ENCODE measurements at places on chromosomes 6 and 20. TPM values are rescaled to one million over a fixed set of nuclear protein-coding genes. Genes with fewer than 3 reads are reported as not detected.

The PRRT1 gene
- 0.35 TPM for total RNA-seq

The STMN3 gene
- 49.7 TPM for total RNA-seq

The MUC22 gene
- total RNA-seq: not detected

The PKIB gene
- total RNA-seq: 0.28 TPM

The MRPS10 gene
- total RNA-seq: 28.0 TPM

The ZSCAN9 gene
- 2.4 TPM for total RNA-seq

The C6orf118 gene
- total RNA-seq: not detected

The BPIFB1 gene
- total RNA-seq: not detected

The MAFB gene
- total RNA-seq: 0.15 TPM

The CD40 gene
- 0.71 TPM for total RNA-seq

The TSBP1 gene
- total RNA-seq: not detected

The GTSF1L gene
- 0.29 TPM for total RNA-seq

The CST1 gene
- not detected for total RNA-seq

The EDN1 gene
- total RNA-seq: not detected

The TPBG gene
- total RNA-seq: not detected

The ELOVL4 gene
- total RNA-seq: 0.31 TPM

The SLC32A1 gene
- not detected for total RNA-seq

The PHACTR3 gene
- total RNA-seq: not detected

The CENPQ gene
- 12.6 TPM for total RNA-seq

The LY6G6C gene
- not detected for total RNA-seq

The RPN2 gene
- total RNA-seq: 143 TPM

The RBM24 gene
- not detected for total RNA-seq

The BANF2 gene
- not detected for total RNA-seq

The NOX3 gene
- not detected for total RNA-seq

The PRSS35 gene
- total RNA-seq: not detected

The TP53TG5 gene
- not detected for total RNA-seq

The ASIP gene
- total RNA-seq: not detected

The CLPSL1 gene
- total RNA-seq: not detected

The FAM83C gene
- not detected for total RNA-seq

The MUCL3 gene
- total RNA-seq: not detected

The GNRH2 gene
- total RNA-seq: 0.96 TPM

The OR2H1 gene
- not detected for total RNA-seq

The SIRPA gene
- not detected for total RNA-seq

The JPH2 gene
- 0.10 TPM for total RNA-seq

The TNNC2 gene
- not detected for total RNA-seq

The PTCHD4 gene
- not detected for total RNA-seq

The MEI4 gene
- total RNA-seq: not detected

The KIAA0408 gene
- 4.1 TPM for total RNA-seq

The SYCP2L gene
- total RNA-seq: not detected

The SPATA25 gene
- total RNA-seq: 2.5 TPM

The ZBP1 gene
- total RNA-seq: 10.9 TPM

The HNF4A gene
- total RNA-seq: not detected

The TRIM15 gene
- not detected for total RNA-seq

The AKAP12 gene
- total RNA-seq: 0.08 TPM

The ADAM33 gene
- total RNA-seq: not detected

The DYNLT2 gene
- total RNA-seq: 1.7 TPM

The CFAP61 gene
- not detected for total RNA-seq

The NR2E1 gene
- not detected for total RNA-seq

The POLR1C gene
- total RNA-seq: 30.0 TPM

The CGA gene
- total RNA-seq: not detected

The FILIP1 gene
- not detected for total RNA-seq

The VSTM2L gene
- total RNA-seq: not detected

The NAPB gene
- 18.9 TPM for total RNA-seq

The METTL24 gene
- not detected for total RNA-seq

The MUC21 gene
- total RNA-seq: not detected

The PREX1 gene
- total RNA-seq: 75.9 TPM

The HLA-DMB gene
- total RNA-seq: 9.6 TPM

The NMBR gene
- total RNA-seq: not detected

All from activated naive CD4-positive, alpha-beta T cell treated with anti-CD3 and anti-CD28 coated beads, Interleukin-2, amount 10 ng/mL, durations not matched to agents 5 hours and 36 hours (primary cell).